ENCODE measurements at places on chromosomes 7 and 10. TPM values are rescaled to one million over a fixed set of nuclear protein-coding genes. Genes with fewer than 3 reads are reported as not detected.

Gene NUTM2E
- total RNA-seq, result 0.35 TPM

DNA sequence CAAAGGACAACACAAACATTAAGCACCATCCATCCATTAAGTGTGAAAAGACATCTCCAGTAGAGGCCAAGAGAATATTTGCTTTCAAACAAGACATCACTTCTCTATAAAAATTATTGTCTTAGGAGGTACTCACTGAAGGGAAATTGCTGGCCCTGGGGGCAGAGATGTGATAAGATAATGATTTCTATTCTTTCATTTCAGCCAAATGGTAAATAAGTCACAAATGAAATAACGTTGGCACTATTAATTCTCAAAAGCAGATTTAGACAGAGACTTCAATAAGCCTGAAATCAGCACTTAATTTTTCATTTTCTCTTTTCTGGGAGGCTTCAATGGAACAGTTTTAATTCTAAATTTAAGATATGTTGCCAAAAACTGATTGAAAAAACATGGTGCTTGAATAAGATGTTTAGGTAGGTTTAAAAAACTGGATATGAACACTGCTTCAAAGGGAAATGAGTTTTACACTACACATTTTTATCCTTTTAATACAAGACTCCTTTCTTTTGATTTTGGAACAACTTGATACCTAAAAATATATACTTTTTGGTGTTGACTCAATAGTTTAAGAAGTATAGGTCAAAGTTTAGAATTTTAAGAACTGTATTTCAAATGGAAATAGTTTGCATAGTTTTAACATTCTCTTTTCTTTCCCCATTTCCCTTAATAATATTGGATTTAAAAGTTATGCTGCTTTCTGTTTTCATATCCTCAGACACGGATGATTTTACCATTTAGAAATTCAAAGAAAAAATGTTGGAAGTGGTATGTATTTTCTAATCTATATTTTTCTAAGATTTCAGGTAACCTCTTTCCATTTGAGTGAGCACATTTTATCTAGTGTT, 204.0 kb downstream of the AHR start:
- peak; percentile 83 for DNase-seq

GRCh38 chr7:18828994-18829857, 288.2 kb downstream of the TWIST1 start:
- DNase-seq, result peak; percentile 66

Gene VGF
- not detected for total RNA-seq

GRCh38 chr7:23369695-23370404, 70.7 kb downstream of the MALSU1 start:
- DNase-seq, result no peak

DNA sequence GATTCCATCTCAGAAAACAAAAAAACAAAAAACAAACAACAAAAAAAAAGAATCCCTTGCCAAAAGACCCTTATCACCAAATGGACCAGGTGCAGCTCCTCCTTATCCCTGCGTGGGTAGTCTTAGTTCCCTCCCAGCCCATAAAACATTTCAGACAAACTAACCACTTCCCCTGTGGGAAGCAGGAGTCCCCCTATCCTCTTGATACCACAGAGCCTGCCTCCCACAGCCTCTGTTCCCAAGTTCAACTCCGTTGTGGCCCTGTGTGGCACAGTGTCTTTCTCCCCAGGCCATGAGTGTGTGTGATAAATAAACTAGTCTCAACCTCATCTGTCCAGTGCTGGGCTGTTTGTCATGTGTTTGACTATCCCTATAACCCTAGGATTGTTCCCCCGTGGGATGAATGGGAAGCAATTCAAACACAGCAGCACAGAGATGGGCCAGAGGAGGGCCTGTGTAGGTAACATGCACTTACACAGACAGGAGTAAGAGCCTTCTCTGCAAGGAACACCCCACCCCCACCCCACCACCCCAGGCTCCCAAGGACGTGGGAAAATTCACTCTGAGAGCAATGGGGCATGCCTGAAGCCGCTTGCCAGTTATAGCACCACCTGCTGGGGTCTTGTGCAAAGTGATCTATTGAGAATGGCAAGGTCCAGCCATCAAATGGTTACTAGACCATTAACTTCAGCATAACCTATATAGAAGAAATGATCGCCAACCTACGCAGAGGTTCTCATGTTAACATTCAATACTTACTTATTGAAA, 147.1 kb upstream of the GHITM start:
- no peak for DNase-seq
